ENCODE measurements at places on chromosomes 11 and 22. TPM values are rescaled to one million over a fixed set of nuclear protein-coding genes. Genes with fewer than 3 reads are reported as not detected.

GRCh38 chr11:123299721-123300120, 104.7 kb upstream of the CLMP start:
- DNase-seq: peak; percentile 59

GRCh38 chr22:29782061-29782845, 15.1 kb downstream of the UQCR10 start:
- peak; percentile 79 for DNase-seq

DNA sequence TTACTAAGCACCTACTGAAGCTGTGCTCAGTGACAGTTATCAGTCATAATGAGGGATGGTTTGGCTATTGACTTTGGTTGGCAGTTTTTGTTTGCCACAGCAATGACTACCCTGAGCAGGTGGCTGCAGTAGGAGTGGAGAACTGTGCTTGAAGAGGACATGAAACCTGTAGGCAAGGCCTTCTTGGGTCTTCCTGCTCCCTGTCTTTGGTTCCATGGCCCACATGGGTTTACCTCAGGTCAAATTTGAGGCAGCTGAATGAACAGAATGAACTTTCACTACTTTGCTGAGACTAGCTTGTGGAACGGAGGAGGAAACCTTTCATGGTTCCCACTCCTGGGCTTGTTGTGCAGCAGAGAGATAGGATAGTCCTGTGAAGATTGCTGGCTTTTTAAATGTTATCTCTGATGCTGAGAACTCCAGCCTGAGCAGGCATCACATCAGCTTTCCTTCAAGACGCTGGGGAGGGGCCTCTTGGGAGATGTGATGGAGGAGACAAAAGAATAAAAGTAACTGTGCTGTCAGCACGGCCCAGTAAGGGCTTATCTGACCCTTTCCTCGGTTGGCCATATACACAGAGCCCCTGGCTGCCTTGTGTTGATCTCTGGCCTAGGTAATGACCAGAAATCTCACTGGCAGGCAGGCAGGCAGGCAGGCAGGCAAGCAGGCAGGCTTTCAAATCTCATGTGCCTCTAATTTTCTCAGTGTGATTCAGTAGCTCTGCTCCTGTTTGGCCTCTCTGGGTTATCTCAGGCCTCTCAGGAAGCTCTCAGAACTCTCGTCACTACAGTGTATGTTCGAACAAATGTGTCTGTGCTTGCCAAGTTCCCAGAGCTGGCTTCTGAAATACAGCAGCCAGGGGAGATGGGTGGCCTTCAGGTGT, 12.0 kb downstream of the STIM1 start:
- peak; percentile 40 for DNase-seq

GRCh38 chr22:23180893-23181720, 798 bp downstream of the BCR start:
- peak; percentile 45 for DNase-seq

- peak; percentile 49 for DNase-seq
Observed at GRCh38 chr22:25564979-25565677, 653 bp downstream of the GRK3 start.

TENM4 gene
- total RNA-seq: 0.40 TPM

DNA sequence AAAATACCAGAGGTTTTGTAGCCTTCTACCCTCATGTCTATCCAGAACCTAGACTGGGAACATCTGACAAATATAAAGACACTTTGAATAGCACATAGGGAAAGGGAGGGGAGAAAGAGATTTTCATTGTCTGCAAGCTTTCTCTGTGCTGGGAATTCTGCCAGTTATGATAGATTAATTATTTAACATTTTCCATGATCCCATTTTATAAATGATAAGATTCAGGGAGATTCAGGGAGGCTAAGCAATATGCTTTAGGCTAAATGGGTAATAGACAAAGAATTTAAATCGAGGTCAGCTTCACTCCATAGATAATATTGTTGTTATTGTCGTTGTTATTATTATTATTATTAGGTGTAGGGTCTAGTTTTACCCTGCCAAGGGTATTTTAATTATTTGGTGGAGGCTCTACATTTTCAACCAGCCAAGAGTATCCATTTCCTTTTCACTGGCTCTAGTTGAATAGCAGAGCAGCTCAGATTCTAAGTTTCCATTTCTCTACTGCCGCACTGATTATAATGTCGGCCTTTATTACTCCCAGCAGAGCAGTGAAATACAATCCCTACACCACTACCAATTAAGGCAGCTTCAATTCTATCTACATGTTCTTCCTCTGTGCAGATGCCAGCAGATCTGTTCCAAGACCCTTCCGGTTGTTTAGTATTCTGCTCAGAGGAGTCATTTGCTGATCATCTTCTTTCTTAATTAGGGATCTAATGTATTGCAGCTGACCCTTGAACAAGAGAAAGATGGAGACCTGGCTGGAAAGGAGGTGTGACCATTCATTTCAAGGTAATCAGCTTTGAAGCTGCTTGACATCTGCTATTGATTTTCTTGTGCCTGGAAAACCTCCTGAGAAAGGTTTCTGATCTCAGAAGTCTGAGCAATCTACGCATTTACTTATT, 23.8 kb upstream of the SYN3 start:
- DNase-seq: no peak

DNA sequence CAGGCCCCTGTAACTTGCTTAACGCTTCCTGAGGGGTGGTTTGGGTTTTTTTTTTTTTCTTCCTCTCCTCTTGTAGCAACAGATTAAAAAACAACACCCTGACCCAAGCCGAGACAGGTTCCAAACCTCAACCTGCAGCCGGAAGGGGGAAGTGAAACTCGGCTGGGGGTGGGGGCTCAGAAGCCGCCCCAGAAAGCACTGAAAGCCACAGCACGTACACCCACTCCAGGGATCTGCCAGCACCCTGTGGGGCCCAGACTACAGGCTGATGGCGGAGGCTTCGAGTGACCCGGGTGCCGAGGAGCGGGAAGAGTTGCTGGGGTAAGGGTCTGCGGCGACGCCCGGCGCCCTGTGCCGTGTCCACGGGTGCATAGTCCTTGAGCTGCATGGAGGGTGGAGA, at the start of gene LSP1:
TSS of gene LSP1 (plus strand) at position 208 of the 400 bp plus-strand sequence. CDS start at position 269, 61 bp downstream.
- DNase-seq: no peak

KCNK4 gene
- not detected for total RNA-seq

DNA sequence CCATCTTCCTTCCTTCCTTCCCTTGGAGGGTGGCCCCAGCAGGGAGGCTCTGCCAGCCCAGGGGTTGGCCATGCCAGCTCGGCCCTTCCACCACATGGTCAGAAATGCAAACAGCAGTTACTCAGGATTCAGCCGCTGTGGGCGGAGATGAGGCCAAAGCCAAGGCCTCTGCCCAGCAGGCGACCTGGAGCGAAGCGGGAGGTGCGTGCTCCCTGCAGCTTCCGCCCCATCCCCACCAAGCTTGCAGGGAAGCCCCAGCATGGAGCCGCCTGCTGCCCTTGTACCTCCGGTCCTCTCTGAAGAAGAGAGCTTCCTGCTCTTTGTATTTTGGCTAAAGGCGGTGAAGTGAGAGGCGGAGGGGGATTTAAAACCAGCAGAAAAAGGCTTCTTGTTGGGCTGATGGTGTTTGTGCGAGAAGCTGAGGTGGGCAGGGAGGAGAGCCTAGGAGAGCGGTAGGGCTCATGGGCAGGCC, 50.4 kb downstream of the ANO1 start:
- no peak for DNase-seq

All from left ventricle myocardium superior (tissue), 1 donor.